ENCODE measurements at places on chromosomes 2 and 18.

DNA sequence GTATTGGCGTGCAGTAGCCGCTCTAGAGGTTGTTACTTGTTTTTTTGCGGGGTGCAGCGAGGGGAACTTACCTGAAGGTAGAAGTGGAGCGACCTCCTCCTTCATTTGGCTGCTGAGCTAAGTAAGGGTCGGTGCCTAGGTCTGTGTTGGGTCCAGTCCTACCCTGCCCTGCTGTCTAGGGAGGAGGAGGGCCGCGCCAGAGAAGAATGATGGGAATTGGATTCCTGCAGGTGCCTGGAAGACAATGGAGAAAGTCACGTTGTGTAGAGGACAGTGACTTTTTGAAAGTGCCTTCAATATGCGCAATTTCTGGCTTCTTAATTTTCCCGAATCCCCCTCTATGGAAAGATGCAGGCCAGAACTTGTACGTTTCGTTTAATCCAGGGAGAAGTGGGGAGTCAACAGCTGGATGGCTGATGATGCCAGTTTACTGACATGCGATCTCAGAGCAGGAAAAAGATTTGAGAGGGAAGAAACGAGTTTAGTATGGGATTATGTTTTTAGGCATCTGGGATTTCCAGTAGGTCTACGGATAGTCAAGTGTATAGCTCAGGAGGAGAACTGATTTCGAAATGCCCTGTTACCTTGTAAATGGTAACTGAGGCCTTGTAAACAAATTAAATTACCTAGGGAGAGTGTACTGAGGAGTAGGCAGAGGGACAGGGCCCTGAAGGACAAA, 653 bp downstream of the MRPS9 start:
- no peak for DNase-seq

GRCh38 chr2:173989884-173990215, 24.7 kb upstream of the SP3 start:
- DNase-seq: no peak

GRCh38 chr2:219112651-219113338, 47.8 kb downstream of the NHEJ1 start:
- no peak for DNase-seq

GRCh38 chr2:2324119-2324518, 7.0 kb downstream of the MYT1L start:
- no peak for DNase-seq

DNA sequence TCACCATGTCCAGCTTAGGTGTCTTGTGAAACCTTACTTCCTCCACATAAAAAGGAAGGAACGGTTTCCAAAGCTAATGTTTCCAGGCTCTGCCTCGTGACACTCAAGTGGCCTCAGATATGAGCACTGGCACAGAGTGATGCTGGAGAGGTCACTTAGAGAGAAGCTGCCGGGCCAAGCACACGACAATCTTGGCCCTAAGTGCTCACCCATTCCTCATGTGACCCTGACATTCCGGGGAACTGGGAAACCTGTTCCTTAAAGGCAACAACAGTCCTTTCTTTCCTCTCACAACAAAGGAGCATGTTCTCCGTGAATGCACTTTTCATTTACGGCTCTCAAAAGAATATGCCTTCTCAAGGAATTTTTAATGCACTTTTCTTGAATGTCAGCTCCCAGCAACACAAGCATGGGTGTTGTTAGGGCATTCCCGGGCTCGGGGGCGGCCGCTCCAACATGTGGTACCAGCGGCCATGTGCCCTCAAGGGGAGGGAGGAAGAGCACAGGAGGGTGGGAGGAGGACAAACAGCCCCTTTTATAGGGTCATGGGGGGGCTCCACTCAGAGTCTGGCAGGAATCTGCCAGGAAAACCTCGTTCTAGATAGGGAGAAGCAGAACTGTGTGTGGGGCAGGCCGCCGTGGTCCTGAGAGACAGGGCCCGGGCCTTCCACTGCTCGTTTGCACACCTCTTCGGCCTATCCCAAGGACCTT, 118.6 kb downstream of the MBP start:
- DNase-seq: no peak

GRCh38 chr2:154882725-154883124, 184.2 kb downstream of the KCNJ3 start:
- DNase-seq: no peak

- no peak for DNase-seq
Observed at GRCh38 chr2:117378653-117379052, 435.8 kb upstream of the DDX18 start.

- DNase-seq: no peak
Observed at GRCh38 chr2:112020561-112020960, 34.5 kb upstream of the TMEM87B start.

DNA sequence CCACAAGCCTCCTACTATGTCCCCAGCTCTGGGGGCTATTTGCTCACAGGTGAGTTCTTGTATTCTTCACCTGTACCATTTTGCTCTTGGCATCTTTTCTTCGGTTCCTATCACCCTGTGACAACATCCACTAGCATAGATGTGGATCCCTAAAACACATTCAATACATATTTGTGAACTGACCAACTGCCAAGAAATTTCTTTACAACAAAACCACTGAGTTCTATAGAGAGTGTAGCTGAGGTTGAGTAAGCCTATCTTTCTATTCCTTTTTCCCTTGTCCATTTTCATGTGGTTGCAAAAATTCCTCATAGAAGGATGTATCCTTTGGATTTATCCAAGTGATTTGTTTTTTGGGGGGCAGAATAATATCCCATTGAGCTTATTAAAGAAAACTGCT, 192.7 kb upstream of the ITGA4 start:
- DNase-seq: no peak

All from stimulated activated CD8-positive, alpha-beta memory T cell treated with anti-CD3 and anti-CD28 coated beads, Interleukin-4, amount 100 ng/mL, for 1 hour (primary cell).